ENCODE measurements at places on chromosomes 1 and 21.

DNA sequence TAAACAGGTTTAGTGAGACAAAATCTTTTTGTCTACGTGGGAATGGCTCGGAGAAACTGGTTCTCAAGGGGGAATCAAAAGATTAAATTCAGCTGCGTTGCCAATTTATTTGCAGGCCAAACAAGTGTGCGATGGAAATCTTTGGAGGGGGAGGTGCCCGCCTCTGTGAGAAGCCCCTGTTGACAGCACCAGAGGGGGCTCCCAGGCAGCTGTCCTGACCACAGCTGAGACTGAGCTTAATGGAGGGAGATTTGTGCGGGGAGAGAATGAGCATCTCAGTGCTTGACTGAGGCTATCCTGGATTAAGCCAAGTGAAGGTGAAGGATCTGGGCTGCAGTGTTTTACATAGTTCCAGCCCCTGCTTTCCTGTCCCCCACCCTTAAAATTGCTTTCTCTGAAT, 169.7 kb downstream of the ATG4C start:
- no peak for DNase-seq

DNA sequence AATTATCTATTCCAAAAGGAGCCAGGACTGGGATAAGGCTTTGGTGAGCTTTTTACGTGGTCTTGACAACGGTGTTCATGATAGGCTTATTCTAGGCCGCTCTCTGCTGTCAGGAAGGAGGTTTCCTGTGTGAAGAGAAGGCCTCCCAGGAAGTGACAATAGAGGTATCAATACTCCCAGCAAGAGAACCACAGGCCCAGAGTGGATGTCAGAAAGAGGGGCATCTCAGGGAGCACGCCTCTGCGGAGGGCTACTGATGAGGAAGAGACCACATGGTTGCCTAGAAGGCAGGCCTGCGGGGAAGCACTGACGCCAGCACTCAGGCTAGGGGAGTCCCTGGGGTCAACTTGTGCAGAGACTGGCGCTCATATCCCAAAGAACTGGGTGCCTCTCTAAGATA, 60.4 kb downstream of the ITPKB start:
- DNase-seq, result no peak

DNA sequence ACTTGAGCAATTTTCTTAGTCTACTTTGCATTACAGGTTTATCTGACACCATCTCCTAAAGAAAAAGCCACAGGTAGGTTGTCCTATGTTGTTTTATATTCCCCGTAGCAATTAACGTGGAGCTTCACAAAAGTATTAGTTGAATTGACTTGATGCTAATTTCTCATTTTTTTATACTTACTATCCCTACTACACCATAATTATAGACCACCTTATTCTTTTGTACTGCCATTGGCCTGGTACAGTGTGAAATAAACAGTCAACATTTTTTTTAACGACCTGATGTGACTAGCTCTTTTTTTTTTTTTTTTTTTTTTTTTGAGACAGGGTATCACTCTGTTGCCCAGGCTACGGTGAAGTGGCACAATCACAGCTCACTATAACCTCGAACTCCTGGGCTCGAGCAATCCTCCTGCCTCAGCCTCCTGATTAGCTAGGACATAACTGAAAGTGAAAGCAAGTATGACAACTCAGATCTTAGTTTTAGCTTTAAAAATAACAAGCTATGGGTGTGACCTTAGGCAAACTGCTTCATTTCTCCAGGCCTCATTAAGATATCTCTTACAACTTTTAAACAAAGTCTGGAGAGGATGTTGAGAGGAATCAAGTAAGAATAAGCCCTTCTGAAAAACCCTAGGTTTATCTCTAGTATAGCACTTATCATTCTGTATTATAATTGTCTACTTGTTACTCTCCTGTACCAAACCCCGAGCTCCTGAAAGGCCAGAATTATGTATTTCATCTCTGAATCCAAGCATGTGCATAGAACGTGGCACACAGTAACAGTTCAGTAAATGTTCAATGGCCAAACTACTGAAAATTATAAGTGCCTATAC, 49.5 kb downstream of the LUZP1 start:
- DNase-seq, result no peak

GRCh38 chr1:242187171-242187570, 188.3 kb upstream of the MAP1LC3C start:
- DNase-seq, result no peak

DNA sequence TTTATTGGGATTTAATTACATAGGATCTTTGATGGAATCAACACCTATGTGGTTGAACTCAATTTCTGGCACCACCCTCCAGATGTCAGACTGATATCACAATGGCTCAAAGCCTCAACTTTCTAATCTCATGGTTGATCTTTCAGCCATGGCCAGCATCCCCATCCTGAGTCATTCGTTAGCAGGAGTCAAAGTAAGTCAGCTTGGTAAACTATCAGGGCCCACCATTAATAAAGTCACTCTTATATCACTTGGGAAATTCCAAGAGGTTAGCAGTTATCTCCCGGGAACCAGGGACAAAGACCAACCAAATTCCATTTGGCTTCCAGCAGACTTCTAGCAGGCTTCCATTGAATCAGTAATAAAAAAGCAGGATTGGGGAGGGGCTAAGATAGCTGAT, 50.7 kb upstream of the TNFSF4 start:
- no peak for DNase-seq

GRCh38 chr1:201985355-201985754, 2.9 kb downstream of the RNPEP start:
- no peak for DNase-seq

DNA sequence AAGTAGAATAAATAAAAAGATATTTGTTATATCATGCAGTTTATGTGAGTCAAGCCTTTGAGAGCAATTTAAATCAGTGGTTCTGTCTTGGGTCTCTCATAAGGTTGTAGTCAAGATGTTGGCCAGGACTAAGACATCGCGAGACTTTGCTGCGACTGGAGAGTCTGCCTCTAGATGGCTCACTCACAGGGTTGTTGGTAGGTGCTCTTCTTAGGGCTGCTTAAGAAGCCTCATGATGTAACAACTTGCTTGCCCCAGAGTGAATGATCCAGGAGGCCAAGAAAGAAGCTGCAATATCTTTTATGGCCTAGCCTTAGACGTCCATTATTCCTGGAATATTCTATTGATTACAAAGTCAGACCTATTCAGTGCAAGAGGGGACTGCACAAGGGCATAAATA, 73.1 kb upstream of the CACHD1 start:
- no peak for DNase-seq

GRCh38 chr1:241332037-241332409, 25.0 kb downstream of the RGS7 start:
- DNase-seq, result no peak

- DNase-seq, result no peak
Measured at GRCh38 chr1:213070406-213070805, 19.4 kb downstream of the RPS6KC1 start.

GRCh38 chr1:39026866-39027507, 837 bp downstream of the NDUFS5 start:
- no peak for DNase-seq

DNA sequence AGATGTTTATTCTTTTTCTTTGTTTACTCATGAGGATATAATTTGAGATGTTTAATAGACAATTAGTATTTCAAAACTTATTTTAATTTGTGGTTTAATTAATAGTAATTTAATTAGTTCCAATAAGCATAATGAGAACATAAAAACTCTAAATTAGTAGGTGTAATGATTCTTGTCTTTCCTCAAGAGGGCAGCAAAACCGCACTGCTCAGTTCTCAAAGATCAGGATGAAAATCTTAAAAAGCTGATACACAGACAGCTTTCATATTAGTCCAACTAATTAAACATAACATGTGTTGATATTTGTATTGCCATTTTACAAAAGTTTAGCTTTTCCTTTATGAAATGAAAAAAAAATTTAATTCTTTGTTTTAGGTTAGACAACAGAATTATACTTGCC, 106.7 kb upstream of the C21orf91 start:
- DNase-seq, result no peak
